Hematopoietic multipotent progenitor cell treated with erythropoietin and hydrocortisone succinate and interleukin-3 and kit ligand, for 6 days (in vitro differentiated cells): ENCODE measurements at places on chromosomes 5 and 9.
A peak's percentile ranks its signal among the peaks of the same experiment; 100 is the strongest.

DNA sequence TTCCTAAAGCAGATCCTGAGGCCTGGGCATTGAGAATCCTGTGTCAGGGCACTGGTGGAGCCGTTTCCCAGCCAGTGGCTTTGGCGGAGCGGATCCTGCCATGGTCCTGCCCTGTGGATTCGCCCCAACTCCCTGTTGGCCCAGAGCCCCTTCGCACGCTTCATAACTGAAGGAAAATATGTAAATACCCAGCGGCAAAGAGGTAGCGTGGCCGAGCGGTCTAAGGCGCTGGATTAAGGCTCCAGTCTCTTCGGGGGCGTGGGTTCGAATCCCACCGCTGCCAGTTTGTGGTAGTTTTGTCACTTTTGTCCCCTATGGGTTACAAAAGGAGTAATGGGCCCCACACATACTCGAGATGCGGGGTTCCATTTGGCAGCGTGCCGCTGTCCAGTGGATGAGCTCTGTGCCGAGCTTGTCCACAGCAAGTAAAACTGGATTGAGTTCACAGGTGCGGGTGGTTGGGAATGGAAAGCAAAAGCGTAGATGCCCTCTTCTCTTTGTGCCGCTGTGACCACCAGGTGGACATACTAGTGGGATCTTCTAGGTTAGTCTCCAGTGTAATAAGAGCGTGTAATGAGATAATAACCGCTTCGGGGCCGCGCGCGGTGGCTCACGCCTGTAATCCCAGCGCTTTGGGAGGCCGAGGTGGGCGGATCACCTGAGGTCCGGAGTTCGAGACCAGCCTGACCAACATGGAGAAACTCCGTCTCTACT is 17.3 kb downstream of the TRIM7 start:
- DNase-seq: peak; percentile 83

DNA sequence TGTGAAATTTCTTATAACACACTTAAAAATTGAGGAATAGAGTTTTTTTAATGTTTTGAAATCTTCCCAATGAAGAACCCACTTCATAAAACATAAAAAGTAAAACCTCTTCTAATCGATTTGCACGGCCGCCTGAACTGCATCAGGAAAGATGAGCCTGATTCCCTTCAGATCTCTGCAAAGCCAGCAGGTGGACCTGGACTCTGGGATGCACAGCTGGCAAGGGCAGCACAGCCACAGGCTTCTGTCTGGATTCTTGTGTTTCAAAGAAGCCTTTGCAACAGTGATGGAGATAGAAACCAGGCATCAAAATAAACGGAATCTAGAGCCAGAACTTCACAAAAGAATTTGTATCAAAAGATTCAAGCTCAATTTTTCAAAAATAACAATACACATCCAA is 36.0 kb upstream of the SPATA31C2 start:
- no peak for DNase-seq

DNA sequence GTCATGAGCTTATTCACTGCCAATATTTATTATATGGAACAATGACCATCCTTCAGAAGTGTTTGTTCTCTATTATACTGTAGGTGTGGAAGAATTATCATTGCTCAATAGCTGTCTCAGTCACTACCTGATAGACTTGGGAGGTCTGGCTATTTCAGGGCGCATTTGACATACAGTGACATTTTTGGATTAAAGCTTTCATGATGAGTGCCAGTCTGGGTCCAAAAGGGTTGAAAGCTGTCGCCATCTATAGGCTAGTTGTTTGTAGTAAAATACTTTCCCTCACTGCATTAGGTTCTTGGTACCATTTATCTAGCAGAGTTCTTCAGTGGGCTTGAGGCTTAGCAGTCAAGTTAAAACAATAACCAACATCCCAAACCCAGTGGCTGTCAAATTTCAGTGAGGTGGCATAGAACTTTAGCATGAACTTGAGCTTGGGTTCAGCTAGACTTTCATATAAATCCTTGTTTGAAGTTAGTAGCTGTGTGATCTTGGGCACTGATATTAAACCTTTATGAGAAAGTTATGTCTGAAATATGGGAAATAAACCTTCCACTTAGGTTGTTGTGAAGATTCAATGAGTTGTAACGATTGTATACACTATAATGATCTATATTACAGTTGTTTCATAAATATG is 110.5 kb upstream of the CDKN2B start:
- DNase-seq: peak; percentile 56

DNA sequence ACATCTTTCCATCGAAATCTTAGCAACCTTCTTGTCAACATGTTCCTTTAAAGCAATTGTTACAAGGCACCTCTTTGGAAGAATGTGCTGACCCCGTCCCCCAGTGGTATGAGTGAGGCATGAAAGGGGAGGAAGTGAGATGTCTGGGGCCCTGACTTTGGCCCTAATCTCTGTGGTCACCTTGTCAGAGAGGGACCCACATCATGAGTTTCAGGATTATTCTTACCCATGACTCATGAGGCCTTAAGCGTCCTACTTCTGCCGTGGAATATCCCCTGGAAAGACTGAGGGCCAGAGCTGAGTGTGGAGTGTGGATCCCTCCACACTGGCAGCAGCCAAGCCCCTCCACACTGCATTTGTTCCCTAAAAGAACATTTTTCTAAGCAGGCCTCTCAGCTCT is 81.2 kb downstream of the FSTL4 start:
- DNase-seq: no peak

- DNase-seq: peak; percentile 52
These were observed 158.0 kb downstream of the DEPDC1B start for GRCh38 chr5:60541980-60542379.

- DNase-seq: no peak
These were observed 17.8 kb upstream of the B4GALT1 start for GRCh38 chr9:33184963-33185362.
